Esophagus squamous epithelium (tissue), 5 donors: ENCODE measurements at places on chromosomes 7 and 10.

DNA sequence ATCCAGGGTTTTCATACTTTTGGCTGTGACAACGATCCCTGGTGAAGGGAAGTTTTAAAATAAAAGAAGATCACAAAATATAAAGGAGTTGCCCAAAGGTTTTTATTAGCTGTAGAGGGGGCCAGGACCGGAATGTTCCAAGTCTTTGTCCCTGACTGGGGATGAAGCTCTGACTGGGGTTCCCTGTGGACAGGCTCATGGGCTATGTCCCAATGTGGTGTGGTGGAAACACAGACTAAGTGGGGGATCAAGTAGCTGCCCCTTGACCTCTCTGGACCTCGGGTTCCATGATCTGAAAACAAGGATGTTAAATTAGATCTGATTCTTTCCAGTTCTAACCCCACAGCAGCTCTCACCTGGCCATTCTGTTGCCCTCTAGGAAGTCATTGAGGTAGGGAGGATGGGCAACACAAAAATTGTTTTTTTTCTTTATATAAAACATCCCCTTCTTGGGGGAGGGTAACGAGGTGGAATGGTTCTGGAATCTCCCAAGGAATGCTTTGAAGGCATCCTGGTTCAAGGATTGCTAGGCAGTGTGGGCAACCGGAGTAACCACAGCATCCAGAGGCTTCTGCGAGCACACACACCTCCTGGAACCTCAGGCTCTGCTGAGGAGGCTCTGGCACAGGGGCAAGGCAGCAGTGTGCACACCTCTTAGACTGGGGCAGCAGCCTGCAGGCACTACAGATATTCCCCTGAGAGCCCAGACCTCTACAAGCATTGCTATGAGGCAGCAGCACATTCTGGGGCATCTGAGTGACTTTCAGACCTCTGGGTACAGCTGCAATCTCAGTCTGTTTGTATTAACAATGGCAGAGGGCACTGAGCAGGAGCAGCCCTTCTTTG is 21.4 kb upstream of the CRYGN start:
- no peak for DNase-seq

- DNase-seq: no peak
These were observed 18.4 kb upstream of the ZCCHC24 start for GRCh38 chr10:79463578-79464496.

- no peak for DNase-seq
These were observed 11.3 kb upstream of the TAS2R3 start for GRCh38 chr7:141752634-141753033.

- DNase-seq: no peak
These were observed 133.2 kb upstream of the SVIL start for GRCh38 chr10:29767968-29768367.

GRCh38 chr10:86931872-86932271 is 25.5 kb downstream of the MMRN2 start:
- no peak for DNase-seq

GRCh38 chr7:81484261-81484660 is 285.6 kb downstream of the HGF start:
- DNase-seq: peak; percentile 1

DNA sequence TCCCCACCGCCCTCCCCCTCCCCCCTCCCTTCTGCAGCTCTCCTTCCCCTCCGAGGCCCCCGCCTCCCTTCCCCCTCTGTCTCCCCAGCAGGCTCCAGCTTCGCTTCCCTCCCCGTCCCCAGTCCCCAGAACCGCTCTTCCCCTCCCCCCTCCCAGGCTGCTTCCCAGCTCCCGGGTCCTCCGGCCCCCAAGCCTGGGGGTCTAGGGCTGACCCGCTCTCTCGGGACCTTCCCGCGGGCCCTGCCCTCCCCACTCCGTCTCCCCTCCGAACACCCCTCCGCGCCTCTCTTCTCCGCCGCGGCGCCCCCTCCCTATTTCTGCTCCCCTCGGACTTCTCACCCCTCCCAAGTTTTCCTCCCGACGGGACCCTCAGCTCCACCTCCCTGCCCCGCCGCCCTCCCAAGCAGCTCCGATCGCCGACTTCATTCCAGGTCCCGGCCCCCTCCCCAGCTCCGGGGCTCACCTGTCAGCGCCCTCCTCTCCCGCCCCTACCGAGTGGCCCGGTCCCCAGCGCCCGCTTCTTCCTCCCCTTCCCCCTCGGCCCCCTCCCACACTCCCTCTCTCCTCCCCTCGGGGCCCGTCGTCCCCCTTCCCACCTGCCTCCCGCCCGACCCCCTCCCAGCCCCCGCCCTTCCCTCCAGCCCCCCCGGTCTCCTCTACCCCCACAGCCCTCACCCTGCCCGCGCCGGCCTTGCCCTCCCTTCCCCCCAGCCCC is 990 bp downstream of the ZNF467 start:
- DNase-seq: no peak

- DNase-seq: no peak
These were observed 30.4 kb downstream of the LYZL1 start for GRCh38 chr10:29319205-29319781.

DNA sequence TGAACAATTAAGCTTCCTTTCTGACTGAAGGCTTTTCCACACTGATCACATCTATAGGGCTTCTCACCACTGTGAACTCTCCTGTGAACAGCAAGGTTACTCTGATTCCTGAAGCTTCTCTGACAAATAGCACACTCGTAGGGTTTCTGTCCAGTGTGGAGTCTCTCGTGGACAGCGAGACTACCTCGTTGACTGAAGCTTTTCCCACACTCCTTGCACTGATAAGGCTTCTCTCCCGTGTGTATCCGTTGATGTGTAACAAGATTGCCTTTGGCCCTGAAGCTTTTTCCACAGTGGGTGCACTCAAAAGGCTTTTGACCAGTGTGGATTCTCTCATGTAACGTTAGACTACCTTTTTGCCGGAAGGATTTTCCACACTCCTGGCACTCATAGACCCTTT is 4.4 kb downstream of the ZNF32 start:
- no peak for DNase-seq

DNA sequence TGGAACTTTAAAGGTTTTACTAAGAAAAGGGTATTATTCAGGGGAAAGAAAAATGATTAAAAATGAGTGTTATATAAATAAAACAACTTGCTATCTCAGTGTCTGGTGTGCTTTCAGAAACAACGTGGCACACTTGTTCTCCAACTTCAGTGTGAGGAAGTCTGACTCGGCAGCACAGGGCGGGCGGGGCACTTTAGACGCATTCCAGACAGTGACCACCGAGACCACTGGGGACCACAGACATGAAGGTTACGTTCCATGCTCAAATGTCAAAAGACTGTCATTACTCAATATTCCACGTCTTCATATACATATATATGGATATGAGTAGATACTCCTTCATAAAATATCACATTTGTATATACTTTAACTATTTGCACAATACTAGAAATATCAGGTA is 87.0 kb downstream of the LARP4B start:
- no peak for DNase-seq

GRCh38 chr7:134731616-134732015 is 47.8 kb upstream of the CALD1 start:
- no peak for DNase-seq

- no peak for DNase-seq
These were observed 210.5 kb downstream of the CHCHD3 start for GRCh38 chr7:132871419-132871818.

DNA sequence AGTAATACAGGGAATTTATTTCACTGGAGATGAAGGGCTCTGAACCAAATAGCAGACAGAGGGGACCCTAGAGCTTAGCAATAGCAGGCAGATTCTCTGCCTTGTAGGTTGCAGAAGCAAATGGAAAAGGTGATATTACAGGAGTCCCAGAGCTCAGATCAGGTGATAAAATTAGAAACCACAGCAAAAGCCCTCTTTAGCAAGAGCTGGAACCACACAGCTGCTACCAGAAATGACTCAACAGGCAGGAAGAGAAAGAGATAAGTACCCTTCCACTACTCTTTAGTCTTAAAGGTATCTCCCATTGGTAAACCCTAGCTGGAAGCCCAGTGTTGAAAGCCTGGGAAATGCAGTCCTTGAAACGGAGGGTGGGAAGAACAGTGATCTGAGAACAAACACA is 535.6 kb upstream of the GHITM start:
- no peak for DNase-seq

DNA sequence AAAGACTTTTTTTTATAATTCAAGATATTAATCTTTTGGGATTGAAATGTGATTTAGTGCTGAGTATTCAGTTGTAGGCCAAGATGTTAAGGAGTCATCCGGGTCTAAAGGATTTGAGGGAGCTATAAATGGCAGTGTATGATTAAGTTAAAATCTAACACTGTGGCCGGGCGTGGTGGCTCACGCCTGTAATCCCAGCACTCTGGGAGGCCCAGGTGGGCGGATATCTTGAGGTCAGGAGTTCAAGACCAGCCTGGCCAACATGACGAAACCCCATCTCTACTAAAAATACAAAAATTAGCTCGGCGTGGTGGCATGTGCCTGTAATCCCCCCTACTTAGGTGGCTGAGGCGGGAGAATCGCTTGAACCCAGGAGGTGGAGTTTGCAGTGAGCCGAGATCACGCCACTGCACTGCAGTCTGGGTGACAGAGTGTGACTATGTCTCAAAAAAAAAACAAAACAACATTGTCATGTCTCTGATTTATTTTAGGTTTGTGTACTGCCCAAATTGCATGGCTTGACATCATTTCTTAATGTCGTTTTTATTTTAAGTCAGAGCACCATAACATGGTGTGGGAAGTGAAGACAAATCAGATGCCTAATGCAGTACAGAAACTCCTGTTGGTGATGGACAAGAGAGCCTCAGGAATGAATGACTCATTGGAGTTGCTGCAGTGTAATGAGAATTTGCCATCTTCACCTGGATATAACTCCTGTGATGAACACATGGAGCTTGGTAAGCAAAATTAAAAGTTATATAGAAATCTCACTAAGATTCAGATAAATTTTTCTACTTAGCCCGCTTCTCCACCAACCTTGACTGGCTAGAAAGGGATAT is 10.7 kb downstream of the HBP1 start:
- no peak for DNase-seq

- no peak for DNase-seq
These were observed 165.7 kb upstream of the AHR start for GRCh38 chr7:17132726-17133125.

DNA sequence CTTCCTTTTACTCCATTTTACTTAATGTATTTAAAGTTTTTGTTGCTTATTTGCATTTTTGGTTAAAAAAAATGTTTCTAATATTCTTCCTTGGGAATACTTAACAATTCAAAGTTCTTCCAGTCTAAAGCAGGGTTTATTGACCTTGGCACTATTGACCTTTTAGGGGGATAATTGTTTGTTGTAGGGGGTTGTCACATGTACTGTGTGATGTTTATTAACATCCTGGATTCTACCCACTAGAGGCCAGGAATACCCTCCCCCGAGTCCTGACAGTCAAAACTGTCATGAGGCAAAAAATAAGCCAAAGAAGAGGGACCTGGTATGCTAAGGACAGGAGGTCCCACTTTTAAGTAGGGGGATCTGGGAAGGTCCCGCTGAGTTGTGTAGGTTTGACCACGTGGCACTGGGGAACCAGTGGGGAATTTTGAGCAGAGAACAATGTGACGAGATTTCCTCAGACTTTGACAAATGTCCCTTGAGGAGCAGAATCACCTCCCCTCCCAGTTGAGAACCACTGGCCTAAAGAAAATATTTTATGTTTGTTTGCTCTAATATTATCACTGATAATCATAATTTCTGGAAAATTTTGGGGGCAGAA is 178.3 kb upstream of the PRR15 start:
- no peak for DNase-seq

- no peak for DNase-seq
These were observed 243.6 kb downstream of the PTPRN2 start for GRCh38 chr7:158343936-158344455.

DNA sequence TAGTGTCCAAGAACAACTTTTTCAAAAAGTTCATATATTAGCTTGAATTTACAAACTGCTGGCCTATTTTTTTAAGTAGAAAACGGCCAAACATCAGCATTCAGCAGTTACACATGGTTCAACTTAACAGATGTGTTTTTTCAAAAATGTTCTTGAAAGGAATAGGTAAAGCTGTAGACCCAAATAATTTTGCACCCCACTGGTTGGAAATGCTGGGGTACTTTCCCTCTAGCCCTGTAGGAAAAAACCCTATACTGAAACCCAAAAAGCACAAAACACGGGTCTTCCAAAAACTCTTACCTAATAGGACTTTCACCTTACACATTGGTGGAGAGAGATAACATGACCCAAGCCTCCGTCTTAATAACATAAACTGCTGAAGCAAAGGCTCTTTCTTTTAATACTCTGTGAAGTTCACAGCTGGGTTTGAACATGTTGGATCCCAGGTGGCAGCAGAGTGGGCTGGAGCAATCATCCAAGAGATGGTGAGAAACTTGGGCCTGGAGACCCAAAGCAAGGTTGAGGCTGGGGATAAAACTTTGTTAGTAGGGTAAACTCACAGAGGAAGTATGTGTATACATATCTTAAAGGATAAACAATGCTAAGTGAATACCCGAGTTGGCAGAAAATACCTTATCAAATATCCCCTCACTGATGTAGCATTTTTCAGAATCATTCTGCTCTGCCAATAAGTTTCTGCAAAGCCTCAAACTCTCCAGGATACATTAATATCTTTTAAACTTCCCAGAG is 629 bp upstream of the DNAJC9 start:
- no peak for DNase-seq

DNA sequence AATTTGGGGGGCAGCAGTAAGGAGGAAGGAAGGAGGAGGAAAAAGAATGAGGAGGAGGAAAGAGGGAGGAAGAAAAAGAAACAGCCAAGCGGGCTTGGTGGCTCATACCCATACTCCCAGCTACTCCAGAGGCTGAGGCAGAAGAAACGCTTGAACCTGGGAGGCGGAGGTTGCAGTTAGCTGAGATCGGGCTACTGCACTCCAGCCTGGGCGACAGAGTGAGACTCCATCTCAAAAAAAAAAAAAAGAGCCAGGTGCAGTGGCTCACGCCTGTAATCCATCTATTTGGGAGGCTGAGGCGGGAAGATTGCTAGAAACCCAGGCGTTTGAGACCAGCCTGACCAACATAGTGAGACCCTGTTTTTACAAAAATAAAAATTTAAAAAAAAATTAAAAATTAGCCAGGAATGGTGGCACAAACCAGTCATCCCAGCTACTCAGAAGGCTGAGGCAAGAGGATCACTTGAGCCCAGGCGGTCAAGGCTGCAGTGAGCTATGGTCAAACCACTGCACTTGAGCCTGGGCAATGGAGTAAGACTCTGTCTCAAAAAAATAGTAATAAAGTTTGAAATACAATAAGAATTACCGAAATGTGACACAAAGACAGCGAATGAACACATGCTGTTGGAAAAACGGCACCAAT is 14.1 kb upstream of the CRCP start:
- no peak for DNase-seq
